Germinal center (tissue), 1 donor: ENCODE measurements at places on chromosomes 16 and 17.

DNA sequence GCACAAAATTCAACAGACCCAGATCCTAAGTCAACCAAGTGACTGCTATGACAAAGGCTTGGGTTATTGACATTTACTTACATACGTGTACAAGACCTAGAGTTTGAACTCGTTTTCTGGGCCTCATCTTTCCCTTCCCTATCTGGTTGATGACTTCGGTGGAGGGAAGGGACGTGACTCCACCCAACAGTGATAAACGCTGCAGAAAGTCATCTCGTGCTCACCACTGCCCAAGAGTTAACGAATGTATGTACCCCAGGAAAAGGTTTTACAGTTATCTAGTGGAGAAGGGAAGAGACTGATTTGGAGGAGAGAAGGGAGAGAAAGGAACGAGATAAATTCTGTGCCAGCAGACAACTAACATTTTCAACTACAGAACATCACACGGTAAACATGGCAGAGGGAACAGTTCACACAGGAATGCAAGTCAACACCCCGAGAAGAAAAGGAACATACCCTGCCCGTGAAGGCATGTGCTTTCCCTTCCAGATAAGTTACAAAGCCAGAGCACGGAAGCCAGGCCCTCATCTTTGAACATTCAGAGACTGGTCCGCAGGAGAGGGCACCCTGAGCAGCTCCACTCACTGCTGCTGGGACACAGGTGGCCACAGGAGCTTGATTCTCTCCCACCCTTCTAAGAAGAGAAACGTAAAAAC, 13.9 kb upstream of the CYTH1 start:
- no peak for DNase-seq

DNA sequence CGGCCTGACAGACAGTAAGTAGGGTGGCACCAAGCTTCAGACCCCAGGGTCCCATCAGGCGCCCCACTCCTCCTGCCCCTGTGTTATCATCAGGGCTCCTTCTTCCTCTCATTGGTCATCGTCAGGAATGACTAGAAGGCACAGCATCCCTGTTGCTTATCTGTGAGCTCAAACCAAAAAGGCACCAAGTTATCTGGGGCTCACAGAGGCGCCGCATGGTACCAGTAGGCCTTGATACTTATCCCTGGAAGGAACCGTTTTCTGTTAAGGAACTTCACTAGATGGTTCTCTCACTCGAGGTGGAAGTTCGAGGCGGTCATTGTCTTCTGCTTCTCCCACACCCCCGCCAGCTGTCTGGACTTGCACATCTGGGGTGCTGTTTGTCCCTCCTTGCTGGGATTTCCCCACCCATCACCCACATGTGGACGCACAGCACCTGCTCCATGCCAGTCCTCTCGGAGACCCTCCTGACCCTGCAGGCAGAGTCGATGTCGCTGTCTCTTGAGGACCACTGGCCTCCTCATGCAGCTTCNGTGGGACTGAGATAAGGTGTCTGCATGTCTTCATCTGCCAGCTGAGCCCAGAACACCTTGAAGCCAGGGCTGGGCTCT, 52.1 kb downstream of the METRNL start:
- DNase-seq, result no peak

- no peak for DNase-seq
Measured at GRCh38 chr17:77213778-77214132, 73.0 kb downstream of the SEC14L1 start.

DNA sequence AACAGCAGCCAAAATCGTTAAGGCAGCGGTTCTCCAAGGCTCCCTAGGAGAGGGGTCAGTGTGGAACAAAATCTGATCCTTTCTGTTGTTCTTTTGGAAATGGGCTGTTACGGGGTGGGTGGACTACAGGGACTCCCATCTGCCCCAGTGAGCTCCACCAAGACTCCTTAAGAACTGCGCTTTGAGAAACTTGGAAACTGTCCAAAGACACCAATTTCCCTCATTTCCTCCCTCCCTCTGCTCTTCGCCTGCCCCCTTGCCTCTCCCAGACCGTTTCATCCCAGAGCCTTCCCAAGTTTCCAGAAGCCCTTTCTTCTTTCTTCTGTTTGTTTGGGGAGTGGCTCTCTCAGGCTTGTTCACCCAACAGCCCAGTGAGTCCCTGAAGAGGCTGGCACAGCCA, 205.4 kb downstream of the COPRS start:
- DNase-seq, result no peak

DNA sequence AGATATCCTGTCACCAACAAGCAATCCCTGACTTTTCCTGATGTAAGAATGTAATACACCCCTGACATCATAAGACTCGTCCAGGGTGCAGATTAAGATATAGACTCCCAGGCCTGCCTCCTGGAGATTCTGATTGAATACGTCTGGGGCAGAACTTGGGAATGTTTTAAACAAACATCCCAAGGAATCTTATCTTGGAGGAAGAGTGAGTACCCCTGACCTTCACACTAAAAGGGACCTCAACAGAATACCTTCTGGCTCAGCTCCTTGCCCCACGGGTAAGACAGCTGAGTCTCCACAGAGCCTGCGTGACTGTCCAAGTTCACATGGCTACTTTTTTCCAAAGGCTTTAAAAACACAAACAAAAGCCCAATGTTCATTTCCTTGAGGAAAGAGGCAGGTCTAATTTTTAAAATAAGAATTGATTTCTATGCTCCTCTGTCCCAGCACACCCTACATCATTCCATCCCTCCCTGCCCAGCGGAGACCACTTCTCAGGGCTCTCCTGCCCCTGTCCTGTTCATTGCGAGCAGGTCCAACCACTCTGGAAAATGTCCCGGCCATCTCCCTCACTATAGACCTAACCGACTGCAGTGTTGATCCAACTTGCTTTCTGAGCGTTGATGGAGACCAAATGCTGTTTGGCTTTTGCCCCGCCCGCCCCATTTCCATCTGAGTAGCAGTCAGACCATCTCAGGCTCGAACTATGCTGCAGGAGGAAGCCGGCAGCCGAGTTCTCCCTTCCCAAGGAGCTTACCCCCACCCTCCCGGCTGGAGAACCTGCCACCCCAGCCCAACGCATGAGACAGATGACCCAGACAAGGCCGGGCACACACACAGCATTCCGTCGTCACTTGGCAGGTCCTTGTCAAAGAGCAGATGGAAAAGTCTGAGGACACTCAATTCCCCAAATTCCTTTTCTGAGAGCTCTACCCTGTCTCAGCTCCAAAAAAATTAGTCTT, 44.1 kb upstream of the MYH10 start:
- no peak for DNase-seq

GRCh38 chr17:2215616-2216364, 87.8 kb downstream of the SMG6 start:
- peak; percentile 85 for DNase-seq

DNA sequence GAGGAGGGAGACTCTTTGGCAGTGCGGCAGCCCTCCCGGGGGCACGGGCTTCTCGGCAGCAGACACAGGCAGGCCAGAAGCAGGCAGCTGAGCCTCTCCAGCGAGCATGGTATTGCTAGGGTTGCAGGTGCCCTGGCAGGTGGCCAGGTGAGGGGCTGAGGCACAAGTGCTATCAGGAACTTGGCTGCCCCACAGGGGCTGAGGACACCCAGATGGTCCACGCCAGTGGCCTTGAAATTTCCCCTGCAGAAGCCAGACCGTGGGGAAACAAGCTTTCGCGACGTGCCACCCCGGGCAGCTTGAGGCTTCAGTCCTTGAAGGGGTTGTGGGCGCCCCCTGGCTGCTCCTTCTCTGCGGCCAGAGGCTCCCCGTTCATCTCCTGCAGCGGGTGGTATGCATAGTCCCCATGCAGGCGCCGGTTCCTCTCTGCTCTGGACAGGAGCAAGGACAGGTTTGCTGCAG, 8.5 kb downstream of the NAGPA start:
- DNase-seq, result no peak

- DNase-seq, result no peak
Measured at GRCh38 chr16:73396556-73396955, 348.6 kb upstream of the ZFHX3 start.

- DNase-seq, result no peak
Measured at GRCh38 chr17:49990331-49990730, 4.7 kb downstream of the DLX3 start.

GRCh38 chr17:68514831-68515635, 2.8 kb downstream of the PRKAR1A start:
- DNase-seq, result no peak
